ENCODE measurements at places on chromosomes 16 and 17.

GRCh38 chr16:28923652-28924398, 1.2 kb downstream of the RABEP2 start:
- DNase-seq, result no peak

DNA sequence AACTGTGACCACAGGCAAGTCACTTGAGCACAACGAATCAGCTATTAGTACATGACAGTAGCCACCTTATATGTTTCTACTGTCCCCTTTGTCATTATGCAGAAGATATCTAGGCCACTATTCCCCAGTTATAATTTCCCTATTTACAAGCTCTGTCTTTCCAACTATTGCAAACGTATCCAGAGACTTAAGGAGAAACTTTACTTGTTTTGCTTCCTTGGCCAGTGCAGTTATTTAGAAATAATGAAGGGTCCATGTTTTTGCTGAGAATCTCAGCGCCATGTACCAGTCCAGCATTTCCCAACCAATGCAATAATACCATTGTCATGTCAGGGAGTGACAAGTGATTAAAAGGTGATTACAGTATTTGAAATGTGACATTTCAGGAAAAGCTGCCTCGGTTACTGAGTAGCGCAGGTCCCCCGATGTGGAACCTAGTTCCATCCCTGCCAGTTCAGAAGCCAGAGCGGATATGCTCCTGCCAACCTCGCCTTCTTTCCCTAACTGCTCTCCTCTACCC, 743 bp downstream of the ZNF624 start:
- DNase-seq, result no peak

DNA sequence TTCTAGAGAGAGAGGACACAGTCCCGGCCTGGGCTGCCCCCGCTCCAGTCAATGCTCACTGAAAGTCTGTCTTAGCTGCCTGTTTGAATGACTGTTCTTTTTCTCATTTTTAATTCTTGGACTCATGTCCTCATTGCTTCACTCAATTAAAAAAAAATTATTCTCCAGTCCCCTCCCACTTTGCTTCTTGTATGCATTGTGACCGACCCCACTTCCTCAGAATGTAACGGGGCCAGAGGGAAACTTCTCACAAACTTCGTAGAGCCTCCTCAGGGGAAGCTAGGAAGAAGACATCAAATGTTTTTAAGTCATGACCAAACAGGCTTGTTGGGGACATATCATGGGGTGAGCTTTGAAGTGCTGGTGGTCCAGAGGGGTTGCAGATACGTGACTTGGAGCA, 113.2 kb downstream of the CCDC182 start:
- DNase-seq, result no peak

DNA sequence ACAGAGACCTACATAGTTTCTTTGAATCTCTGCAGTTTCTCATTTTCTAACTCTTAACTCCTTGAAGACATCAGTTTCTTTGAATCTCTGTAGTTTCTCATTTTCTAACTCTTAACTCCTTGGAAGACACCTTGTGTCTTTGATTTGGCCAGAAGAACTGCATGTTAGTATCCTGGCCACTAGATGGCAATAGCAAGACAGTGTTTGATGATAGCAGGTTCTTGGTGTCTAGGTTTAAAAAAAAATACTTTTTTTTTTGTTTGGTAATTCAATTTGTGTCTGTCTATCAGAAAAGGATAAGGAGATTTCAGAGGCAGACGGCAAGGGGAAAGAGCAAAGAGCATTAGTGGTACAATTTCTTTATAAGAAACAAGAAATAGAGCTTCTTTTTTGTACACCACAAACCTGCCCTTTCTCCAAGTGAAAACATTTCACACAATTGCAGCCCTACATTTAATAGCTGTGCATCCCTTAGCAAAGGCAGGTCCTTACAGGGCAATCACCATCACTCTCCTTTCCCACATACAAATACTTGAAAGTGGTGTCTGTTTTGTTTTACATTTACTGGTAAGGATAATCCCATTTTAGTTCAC, 1324.9 kb upstream of the CDH8 start:
- DNase-seq, result peak; percentile 59

- no peak for DNase-seq
Observed at GRCh38 chr17:74730491-74731346, 6.3 kb upstream of the RAB37 start.

DNA sequence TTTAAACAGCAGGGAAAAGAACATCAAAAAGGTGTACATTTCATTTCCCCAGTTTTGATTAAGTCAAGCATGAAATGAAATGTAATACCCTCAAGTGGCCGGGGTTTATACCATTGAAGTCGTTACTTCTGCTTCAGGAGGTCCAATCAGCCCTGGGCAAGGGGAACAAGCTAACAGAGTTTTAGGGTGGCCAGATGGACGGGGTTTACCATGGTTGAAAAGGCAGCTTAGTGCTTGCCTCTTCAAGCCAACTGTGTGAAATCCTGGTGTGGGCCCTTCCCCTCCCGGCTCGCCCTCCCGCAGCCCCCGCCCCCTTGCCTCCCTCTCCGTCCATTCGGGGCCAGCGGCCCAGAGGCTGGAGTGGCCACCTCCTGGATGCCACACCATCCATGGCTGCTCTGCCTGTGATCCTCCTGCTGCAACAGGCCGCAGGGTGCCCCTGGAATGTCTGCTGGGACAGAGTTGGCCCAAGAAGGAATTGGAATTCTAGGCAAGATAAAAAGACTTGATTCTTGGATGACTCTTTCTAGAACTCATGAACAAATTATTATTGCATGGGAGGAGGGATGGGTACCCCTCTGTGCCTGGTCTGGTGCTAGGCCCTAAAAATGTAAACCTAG, 296.2 kb upstream of the IRX3 start:
- no peak for DNase-seq

DNA sequence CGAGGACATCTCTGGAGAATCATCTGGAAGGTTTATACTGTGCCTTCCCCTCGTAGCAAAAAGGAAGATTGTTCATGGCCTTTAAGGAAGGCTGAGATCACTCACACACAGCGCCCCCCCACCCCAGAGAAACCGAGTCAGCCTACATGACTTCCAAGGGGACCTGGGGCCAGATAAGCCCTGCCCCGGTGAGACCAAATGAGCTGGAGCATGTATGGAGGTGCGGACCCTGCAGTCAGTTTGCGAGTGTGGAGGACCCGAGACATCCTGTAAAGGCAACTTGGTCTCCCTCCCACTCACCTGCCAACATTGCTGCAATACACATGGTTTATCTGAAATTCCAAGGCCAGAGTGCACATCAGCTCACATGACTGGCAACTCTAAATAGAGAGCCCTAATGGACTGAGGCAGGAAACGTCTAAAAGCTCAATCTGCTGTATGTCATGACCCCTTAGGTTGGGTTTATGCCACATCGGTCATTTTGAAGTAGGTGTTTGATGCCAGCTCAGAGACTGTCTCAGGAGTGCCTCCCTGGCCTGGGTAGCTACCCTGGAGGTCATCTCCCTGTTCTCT, 233.6 kb downstream of the CPPED1 start:
- no peak for DNase-seq

DNA sequence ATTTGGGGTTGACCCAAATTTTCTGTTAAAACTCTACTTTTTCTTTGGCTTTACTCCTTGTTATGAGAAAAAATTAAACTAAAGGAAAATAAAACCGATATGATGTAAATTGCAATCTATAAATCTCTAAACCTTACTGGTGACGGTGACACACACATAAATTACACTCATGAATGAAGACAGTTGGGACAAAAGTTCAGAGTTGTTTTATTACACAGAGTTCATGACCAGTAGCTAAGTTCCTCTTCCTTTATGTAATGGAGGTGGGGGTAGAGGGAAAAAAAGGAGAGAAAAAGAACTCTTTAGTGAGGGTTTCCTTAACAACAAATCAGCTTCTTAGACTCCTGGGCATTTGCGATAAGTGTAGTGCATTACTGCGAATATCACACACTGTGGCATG, 220.7 kb downstream of the KCNJ2 start:
- DNase-seq, result no peak

DNA sequence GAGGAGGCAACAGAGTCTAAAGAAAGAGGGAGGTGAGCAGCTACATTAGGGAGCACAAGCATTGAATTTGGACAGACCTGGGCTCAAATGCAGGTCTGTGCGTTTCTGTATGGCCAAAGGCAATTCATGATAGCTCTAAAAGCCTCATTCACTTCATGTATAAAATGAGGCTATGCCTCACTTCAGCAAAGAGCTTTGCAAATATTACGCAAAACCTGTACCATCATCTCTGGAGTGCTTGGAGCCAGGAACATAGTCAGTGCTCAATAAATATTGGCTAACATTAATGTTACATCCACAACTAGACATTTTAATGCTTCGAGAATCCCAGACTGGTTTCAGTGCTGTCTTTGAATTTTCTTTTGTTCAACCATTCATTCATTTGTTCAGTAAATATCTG, 254.7 kb upstream of the CDH11 start:
- no peak for DNase-seq
